ENCODE measurements at places on chromosomes 1 and 21.

GRCh38 chr1:244821134-244821533, 14.3 kb upstream of the COX20 start:
- DNase-seq, result no peak

DNA sequence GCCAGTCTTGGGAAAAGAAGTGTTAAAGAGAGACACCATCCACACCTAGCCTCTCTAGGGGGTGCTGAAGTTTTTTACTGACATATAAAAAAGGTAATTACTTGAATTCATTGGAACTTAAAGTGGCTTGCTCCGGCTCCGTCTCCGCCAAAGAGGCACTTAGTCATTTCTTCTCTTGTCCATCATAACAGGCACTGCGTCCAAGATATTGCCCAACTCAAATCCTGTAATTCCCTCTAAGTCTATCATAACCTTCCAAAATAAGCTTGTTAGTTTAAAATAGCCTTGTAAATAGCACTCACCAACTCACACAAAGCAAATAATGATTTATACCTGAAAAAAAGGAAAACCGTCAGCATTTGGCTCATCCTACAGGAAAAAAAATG, 160.5 kb downstream of the ZBTB18 start:
- DNase-seq, result no peak

GRCh38 chr1:170790175-170790574, 126.2 kb downstream of the PRRX1 start:
- DNase-seq, result no peak

DNA sequence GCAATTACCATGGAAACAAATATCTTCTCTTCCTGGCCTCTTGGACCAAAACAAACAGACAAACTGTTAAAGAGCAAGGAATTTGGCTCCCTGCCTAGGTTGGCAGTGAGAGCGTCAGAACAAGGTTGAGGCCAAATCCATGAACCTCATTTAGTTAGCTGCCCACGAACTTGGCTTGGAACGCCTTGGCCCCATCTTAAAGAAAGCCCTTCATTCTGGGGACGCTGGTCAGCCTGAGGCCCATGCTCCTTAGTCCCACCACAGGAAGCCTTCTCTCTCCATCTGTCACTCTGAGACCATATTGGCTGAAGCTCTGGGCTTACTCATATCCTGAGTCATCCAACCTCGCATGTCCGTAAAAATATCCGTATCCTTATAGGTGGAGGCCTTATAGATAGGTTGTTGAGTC, 62.4 kb upstream of the DIRAS3 start:
- DNase-seq, result no peak

GRCh38 chr1:154802982-154803920, 66.8 kb downstream of the KCNN3 start:
- DNase-seq, result no peak

GRCh38 chr1:168301664-168302320, 21.1 kb downstream of the TBX19 start:
- no peak for DNase-seq

GRCh38 chr1:51190961-51191360, 45.1 kb upstream of the RNF11 start:
- no peak for DNase-seq

- no peak for DNase-seq
These were observed 1.9 kb downstream of the PPFIA4 start for GRCh38 chr1:203028067-203028783.

GRCh38 chr21:21828130-21828529, 829.9 kb downstream of the NCAM2 start:
- no peak for DNase-seq

GRCh38 chr1:202505356-202505755, 156.9 kb downstream of the PPP1R12B start:
- no peak for DNase-seq

DNA sequence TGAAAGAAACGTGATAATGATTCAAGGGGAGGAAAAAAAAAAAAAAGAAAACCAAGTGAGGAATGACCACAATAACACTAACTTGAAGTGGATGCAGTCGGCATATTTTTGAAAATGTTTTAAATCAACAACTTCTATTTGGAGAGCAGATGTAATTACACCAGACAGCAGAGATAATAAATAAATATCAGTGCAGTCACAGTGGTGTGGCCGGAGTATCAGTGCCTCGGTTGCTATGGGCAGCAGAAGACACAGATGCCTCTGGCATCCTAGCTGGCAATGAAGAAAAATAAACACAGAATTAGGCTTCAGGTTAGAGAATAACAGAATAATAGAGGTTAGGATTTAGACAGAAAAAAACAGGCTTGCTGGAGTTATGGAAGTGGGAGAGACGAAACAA, 888.3 kb downstream of the LTN1 start:
- no peak for DNase-seq

- DNase-seq, result no peak
These were observed 5.2 kb downstream of the AK2 start for GRCh38 chr1:33031506-33031905.

GRCh38 chr1:92030656-92031107, 897 bp downstream of the EPHX4 start:
- DNase-seq, result no peak

DNA sequence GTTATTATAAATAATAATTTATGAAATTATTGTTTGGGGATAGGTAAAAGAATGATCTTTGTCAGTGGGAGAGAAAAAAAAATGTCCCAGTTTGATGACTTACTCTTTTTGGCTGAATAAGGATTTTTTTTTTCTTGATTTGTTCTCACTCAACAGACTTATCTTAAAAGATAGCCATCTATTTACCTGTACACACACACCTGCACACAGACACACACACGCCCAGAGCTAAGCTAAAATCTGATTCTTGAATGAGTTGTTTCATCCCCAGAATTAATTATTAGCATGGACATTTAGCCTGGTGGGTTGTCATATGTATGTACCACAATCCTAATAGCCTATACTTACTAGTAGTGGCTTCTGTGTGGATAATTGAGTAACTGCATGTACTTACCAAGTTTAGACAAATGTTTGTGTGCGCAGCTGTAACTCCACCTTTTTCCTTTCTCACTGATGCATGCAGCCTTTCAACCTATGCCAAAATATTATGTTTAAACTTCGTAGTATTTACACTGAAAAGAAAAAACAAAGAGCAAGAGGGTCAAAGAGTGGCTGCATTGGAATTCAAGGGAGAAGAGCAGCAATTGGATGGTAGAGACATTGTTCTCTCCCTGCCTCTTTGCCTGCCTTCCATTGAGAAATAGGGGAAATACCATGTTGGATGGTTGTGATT, 174.3 kb downstream of the ADGRL2 start:
- no peak for DNase-seq

DNA sequence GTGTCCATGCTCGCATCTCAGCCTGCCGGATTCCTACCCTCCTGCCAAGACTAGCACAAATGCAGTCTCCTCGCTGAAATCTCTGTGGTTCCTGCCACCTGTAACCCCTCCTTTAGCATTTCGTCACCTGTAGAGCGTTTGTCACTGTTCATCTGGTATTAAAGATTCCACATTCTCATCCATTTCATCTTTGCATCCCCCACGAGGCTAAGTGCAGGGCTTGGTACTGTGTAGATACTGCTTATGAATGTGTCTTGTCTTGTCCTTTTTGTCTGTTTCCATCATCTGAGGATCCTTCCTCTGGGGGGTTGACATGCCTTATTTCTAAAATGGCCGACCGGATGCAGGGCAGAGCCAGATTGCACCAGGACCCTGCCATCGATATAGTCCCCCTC, 53.7 kb upstream of the DNAJC6 start:
- DNase-seq, result no peak

- no peak for DNase-seq
These were observed 26.6 kb downstream of the AK4 start for GRCh38 chr1:65174585-65174984.

DNA sequence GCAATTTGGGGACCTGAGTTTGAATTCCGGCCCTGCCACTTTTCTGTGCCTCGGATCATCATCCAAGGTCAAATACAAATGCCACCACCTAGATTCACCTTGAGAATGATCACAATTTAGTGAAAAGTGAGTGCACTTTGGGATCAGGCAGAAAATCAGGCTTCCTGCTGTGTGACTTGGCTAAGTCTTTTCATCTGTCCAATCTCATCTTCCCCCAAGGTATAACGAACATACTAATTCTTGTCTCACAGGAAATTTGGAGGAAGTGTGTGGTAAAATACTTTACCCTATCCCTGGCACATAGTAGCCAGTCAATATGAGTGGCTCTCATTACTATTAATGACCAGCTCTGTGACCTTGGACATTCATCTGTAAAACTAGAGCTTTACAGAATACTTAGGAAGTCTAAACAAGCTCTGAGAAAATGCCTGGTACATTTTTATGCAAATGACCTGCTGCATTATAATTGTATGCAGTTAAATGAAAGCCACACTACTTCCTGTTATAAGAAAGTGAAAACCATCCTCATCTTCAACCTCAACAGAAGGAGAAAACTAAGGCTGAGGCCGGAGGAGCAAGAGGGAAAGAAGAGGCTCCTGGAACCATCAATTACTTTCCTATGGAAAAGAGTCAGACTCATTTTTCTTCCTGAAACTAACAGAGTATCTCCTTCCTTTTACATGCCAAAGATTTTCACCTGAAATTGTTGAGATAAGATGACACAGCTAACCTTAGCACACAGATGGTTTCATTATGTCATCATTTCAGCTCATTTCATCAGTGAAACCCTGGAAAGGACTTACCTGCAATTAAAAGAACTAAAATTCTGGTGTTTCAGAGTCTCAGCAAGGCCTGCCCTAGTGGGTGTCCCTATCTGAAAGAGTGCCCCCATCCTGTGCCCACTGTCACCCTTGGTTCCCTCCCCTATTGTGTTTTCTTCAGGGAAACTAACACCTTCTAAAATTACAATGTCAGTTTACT, 32.6 kb upstream of the RGS8 start:
- no peak for DNase-seq

GRCh38 chr21:42839271-42840231, 39.8 kb downstream of the WDR4 start:
- no peak for DNase-seq

GRCh38 chr21:34907461-34908418, 141.4 kb downstream of the RUNX1 start:
- no peak for DNase-seq

GRCh38 chr21:44947930-44948331, 8.1 kb downstream of the SLX9 start:
- no peak for DNase-seq

GRCh38 chr1:51518033-51518585, 957 bp downstream of the EPS15 start:
- no peak for DNase-seq

GRCh38 chr21:34517491-34518245, 5.7 kb upstream of the KCNE1 start:
- no peak for DNase-seq

DNA sequence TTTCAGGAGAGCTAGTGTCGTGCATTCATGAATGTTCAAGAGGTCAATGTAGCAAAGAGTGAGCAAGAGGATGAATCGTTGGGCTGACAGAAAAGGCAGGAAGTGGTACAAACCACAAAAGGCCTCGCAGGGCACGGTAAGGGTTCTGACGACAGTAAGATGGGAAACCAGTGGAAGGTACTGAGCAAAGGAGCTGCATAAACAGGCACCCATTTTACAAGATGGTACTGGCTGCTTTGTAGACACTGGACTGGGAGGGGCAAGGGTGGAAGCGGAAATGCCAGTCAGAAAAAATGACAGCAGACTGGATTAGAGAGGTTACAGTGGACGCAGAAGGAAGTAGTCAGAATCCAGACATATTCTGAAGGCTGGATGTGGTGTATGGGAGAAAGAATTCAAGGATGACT, 123.5 kb downstream of the PTPN14 start:
- no peak for DNase-seq

DNA sequence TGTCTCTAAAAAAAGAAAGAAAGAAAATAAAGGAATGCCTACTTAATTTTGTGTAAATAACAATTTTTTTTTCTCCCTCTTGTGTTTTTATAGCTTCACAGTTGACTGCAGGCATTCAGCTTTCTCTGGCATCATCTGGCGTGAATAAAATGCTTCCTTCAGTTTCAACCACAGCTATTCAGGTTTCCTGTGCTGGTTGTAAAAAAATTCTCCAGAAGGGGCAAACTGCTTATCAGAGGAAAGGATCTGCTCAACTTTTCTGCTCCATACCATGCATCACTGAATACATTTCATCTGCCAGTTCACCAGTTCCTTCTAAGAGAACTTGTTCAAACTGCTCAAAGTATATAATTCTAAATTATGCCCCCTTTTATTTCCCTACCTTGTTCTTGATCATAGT, 18.0 kb downstream of the ZMYM1 start:
- no peak for DNase-seq

DNA sequence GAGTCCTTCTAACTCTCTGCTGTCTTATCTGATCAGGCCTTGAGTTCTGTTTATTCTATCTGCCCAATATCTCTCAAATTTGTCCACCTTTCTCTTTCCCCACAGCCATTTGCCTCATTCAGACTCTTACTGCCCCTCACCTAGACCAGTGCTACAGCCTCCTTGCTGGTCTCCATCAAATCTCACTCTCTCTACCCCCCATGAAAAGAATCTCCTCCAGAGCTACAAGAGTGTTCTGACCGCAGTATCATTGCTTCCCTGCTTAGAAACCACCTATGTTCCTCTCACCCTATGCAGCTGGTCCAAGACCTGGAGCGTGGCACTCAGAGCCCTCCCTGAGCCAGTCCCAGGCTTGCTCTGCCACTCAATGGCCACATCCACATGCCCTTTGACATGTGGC, 231.0 kb upstream of the JUN start:
- no peak for DNase-seq

GRCh38 chr21:31543191-31543590, 116.3 kb upstream of the SOD1 start:
- DNase-seq, result no peak

GRCh38 chr1:110616587-110616986, 10.4 kb upstream of the KCNA2 start:
- DNase-seq, result no peak

DNA sequence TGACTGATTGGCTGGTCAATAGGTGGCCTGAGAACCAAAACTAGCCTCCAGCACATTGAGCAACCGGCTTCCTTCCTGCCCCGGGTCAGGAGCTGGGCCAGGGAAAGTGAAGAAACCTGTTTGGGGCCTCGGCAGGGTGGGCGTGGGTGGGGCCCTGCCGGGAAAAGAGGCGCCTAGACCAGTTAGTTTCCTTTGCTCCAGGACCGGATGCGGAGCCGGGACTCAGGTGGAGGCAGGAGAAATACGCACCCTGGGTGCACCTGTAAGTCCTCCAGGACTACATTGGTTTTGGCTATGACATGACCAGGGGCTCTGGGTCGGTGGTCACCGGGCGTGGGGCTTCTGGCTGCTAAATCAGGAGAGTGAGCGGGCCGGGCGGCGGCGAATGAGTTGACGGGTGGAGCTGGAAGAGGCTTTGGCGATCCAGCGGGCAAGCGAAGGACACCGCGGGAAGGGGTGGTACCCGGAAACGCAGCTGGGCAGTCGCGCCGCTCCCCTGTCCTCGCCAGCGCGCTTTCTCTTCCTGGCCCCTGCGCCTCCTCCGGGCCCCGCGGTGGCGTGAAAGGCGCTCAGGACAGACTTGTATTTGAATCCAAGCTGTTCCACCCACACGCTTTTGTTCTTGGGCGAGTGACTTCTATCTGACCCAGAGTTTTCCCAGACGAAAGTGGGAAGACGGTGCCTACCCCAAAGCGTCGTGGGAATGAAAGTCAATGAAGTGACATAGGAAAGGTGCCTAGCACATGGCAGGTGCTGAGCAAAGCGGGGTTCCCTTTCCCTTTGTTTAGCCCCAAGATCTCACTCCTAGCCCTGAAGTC, 30.6 kb upstream of the JUN start:
- no peak for DNase-seq

- DNase-seq, result no peak
These were observed 38.2 kb downstream of the CTNNBIP1 start for GRCh38 chr1:9871707-9872425.
